ENCODE measurements at places on chromosomes 4 and X.

- DNase-seq, result peak; percentile 67
Measured at GRCh38 chr4:169566021-169566818, 46.2 kb downstream of the NEK1 start.

DNA sequence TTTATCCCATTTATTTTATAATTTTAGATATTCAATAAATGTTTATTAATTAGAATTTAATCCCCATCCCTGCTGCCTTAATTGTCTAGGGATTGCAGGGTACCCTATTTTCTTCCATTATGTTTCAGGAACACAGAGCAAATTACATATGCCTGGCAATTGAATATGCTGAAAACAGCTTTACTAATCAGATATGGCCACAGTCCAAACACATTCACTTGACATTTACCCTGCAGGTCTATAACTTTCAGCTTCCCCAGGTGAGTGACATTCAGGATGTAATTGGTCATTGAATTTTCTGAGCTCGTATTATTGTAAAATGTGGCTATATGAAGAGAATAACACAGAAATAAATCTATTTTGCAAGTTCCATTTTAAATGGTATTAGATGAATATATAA is 218.7 kb upstream of the NDST4 start:
- DNase-seq, result no peak

DNA sequence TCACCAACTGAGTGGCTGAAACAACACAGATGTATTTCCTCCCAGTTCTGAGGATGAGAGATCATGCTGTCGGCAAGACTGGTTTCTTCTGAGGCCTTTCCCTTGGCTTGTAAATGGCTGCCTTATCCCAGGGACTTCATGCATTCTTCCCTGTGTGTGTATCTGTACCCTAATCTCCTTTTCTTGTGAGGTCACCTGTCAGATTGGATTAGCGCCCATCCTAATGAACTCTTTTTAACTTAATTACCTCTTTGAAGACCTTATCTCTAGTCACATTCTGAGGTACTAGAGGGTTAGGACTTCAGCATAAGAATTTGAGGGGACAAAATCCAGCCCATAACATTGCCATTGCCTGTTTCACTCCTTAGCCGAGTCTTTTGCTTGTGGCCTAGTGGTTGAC is 59.5 kb upstream of the TMEM150C start:
- DNase-seq, result no peak

DNA sequence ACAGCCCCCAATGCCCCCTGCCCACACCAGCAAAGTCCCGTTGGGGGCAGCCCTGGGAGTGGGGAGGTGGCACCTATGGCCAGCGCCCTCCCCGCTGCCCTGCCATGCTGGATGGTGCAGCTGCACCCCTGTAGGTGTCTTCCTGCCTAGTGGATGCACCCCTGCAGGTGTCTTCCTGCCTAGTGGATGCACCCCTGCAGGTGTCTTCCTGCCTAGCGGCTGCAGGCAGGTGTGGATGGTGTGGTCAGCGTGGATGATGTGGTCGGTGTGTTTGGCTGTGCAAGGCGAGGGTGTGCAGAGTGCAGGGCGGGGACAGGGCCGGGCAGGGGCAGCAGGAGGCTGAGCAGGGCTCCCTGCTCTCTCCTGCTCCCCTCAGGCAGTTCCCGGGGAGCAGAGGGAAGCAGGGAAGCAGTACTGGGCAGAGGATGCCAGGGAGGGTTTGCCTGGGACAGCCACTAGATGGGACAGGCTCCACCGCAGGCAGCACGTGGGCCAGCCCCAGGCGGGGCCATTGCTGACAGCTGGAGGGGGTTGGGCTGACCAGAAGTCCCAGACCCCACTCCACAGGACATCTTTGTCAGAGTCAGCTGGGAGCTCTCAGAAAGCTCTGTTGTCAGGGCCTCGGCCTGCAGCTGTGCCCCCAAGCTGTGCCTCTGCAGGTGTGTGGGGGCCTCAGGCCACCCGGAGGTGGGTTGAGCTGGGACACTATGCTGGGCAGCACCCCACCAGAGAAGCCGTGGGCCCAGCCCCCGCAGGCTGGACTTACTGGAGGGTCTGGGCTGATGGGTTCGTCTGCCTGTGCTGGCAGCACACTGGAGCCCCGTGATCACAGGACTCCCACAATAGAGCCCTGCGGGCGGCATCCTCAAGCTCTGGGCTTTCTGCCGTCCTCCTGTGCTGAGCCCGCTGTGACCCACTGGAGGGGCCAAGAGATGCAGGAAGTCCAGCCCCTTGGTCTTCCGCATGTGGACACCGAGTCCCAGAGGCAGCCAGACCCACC is 23.7 kb downstream of the DOK7 start:
- no peak for DNase-seq

- DNase-seq, result peak; percentile 41
Measured at GRCh38 chr4:22463179-22463578, 52.7 kb downstream of the ADGRA3 start.

- no peak for DNase-seq
Measured at GRCh38 chr4:11710453-11711093, 281.9 kb upstream of the HS3ST1 start.

DNA sequence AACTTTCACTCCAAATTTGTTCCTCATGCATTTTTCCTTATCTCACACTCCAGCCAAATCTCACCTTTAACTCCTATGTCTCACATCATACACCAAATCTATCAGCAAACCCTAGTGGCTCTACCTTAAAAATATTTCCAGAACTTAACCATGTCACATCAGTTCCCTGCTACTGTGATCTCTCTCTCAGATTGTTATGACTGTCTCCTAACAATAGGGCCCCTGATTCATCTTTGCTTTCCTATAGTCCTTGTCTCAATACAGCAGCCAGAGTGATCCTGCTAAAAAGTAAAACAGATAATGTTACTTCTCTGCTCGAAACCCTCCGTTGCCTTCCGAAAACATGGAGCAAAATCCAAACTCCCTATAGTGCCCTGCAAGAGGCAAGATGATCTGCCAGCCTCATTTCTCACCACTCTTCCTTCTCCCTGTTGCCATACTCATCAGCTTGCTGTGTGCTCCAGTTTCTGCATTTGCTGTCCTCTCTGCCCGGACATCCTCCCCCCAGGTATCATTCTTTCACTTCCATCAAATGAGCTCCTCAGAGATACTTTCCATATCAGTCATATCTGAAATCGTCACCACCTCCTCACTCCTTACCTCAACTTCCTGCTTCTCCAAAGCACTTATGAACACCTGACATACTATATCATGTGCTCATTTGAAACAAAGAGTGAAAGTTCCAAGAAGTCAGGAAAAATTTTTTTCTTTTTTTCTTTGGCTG is 293.4 kb upstream of the NR3C2 start:
- no peak for DNase-seq

DNA sequence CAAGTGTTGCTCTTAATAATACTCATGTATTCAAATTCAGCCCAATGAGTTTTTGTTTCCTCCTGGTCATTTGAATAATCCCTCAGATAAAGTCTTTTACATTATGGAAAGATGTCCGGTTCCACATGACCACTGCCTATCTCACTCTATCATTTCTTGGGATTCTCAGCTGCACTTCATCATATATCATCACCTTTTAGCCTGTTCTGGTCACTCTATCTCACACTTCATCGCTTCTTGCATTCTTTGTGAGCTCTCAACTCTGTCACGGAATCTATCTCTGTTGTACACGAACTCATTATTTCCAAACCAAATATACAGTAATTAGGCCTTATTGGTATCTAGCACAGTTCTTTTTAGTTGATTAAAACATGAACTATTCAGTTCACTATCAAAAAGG is 126.9 kb upstream of the HAND2 start:
- no peak for DNase-seq

GRCh38 chr4:186634591-186635128 is 79.3 kb upstream of the MTNR1A start:
- no peak for DNase-seq

Measured in hematopoietic multipotent progenitor cell treated with erythropoietin and hydrocortisone succinate and interleukin-3 and kit ligand, for 8 days (in vitro differentiated cells).